ENCODE measurements at places on chromosomes 4 and X.

GRCh38 chr4:94741304-94741703 is 16.5 kb upstream of the BMPR1B start:
- no peak for DNase-seq

DNA sequence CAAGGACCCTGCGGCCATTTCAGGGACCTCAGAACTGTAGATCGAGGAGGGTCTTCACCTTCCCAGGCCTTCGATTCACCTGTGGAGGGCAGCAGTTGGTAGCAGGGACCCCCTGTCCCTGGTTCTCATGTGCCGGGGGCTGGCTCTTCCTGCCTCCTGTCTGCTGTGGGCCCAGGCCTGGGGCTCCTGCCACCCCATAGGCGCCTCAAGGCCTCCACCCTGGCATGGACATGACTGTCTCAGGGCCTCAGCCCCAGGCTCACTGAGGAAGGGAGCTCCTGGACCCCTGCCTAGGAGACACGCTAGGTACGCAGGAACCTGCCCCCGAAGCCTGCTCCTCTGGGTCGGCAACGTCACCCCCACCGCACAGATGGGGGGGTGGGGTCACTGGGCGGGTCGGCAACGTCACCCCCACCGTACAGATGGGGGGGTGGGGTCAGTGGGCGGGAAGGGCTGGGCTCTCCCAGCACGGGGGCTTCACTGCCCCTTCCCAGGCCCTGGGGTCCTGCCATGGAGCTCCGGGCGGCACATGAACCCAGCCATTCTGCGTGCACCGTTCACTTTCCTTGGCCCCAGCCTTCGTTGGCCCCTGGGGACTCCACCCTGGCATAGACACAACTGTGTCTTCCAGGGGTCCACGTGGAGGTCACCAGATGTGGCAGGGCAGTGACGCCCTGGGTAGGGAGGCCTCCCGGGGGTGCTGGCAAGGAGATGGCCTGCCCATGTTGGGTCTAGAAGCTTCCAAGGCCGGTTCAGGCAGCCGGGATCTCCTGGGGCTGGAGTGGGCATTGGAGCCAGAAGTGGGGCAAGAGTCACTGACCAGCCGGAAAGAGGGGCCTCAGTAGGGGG is 3.5 kb upstream of the HGFAC start:
- DNase-seq: no peak

GRCh38 chrX:116009861-116010710 is 160.5 kb upstream of the AGTR2 start:
- DNase-seq: no peak

DNA sequence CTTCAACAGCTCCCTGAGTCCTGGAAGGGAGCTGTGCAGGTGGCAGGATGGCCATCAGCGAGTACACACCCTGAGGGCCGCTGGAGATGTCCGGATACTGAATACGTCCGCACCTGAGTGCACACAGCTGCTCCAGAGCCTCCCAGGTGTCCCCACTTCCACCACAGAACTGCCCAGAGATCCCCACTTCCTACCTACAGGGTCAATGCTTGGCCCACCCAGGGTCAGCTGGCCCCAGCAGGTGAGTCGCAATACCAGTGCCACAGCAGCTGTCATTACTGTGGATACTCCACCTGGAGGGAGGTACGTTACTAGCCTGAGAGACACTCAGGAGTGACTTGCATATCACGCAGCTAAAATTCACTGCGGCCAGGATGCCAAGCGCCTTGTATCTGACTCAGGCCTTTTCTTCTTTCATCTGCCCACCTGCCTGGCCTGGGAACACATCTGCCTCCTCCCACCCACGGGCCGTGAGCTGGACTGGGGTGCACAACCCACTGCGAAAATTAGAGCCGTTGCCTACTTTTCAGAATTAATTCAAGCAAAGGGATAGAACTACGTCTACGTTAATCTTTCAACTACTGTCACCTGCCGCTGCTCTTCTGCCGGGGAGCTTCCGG is 9.4 kb downstream of the C4orf50 start:
- no peak for DNase-seq
